ENCODE measurements at places on chromosomes 3 and 15.

DNA sequence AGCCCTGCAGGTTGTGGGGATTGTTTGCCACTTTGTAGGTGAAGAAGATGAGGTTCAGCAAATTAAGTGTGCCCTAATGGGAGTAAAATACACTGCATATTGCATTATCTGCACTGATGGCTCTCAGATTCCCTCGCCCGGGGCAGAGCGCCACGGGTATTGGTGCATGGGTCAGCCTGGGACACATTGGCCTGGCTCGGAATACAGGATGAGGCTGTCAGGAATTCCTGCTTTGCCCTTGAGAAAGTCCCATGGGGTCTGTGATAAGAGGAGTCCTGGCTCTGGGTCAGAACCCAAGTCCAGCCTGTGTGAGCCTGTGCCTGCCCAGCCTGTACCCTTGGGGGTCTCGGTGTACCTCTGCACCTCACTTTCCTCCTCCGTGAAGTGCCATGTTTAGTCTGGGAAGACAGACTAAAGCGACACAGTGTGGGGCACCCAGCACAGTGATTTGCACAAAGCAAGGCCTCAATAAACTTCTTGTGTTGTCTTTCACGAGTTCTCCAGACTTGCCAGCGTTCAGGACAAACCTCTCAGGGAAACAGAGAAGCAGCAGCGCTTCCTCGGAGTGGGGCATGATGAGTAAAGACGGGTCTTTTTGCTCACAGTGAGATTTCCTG lies 107.6 kb downstream of the LRRK1 start:
- DNase-seq: no peak

DNA sequence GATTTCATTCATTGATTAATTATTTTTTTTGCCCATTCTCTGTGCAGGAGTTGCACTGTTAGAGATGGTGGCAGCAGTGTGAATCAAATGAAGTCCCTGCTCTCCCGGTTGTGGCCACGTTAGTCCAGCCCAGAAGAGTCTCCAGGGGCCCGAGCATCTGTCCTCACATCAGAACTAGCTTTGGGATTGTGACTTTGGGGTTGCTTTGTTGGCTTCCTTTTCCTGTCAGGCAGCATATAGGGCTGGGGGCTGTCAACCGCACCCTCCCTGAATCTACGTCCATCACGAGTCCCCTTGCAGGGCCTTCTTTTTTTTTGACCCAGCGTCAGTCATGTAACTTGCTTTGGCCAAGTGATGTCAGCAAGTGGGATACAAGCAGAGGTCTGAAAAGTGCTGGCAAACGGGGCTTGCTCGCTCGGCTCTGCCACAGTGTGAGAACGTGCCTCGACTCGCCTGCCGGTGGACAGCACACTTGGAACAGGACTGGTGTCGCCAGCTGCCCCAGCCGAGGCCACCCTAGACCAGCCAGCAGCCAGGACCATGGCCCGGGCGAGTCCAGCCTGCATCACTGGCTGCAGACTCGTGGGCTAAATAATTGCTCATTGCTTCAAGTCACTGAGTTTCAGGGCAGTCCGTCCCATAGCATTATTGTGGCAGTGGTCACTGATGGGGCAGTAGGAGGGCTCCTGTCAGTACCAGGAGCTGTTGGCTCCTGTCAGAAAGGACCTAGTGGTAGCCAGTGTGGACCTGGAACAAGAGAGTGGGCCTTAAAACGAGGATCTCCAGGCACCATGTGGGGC lies 151.6 kb upstream of the MEF2A start:
- DNase-seq: no peak

DNA sequence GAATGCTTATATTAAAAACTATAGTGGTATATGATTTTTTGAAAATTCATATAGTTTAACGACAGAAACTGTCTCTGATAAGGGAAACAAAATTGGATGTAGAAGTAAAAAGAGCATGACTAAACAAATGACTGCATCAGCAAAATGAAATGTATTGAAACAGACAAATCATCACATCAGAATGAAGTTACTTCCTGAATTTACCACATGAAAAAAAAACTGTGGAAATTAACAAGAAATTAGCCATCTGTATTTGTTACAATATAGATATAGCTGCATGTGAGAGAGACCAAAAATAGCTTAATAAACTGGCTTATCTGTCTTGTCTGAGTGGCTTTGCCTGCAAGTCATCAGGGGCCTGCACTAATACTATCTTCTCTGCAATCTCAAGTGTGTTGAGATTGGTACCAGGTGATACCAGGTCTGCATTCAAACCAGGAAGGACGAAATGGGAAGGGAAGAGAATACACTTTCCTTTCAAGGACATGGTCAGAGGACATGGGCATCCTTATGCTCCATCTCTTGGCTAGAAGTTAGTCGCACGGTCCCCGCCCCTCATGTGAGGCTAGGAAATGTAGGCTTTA lies 388.7 kb downstream of the GRM7 start:
- DNase-seq: no peak

GRCh38 chr3:126939338-126939718 lies 43.6 kb upstream of the PLXNA1 start:
- no peak for DNase-seq

DNA sequence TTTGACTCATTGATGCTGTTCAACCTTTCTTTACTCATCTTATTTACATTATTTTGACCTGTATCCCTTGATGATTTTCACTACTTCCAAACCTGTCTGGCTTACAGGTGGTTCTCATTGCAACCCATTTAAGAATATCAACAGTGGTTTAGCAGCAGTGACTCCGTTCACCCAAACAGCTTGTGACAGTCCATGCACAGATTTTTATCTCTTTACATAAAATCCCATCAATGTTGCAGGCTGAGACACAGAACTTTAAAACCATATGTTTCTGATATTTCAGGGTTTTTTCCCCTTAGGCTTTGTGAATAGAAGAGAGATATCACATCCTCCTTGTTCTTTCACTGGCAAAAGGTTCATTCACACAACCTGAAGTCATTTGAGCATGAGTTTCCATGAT lies 149.1 kb upstream of the CDIN1 start:
- DNase-seq: no peak

DNA sequence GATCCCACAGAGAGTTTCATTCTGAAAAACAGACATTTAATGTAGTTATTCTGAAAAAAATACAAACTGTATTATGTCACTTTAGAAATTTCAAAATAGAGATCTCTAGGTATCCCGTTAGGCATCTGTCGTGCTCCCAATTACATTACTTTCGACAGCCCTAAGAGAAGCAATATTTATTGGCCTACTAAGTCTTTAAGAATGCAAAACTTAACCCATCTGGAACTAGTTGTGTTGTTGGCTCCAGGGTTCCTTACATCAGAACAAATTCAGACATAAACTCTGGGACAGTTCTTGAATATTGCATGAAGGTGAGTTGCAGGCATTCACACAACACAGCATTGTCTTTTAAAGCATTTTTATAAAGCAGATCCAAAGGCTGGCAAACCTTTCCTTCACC lies 498.4 kb downstream of the FHIT start:
- DNase-seq: no peak

DNA sequence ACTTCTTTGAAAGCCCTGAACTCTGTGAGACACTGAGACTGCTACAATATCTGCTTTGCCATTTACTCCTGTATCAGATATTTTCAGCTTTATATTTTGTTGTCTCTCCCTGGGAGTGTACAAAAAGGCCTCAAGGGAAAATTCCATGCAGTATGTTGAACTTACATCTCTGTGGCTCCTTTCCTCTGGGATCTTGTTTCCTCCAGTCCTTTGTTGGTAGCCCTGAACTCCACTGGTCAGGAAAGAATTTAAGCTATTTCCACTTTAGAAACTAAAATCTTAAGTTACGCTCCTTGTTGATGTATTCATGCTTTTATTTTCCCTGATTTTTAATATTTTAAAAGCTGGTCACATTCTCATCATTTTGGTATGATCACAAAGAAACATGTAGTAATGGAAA lies 277.9 kb downstream of the FHIT start:
- no peak for DNase-seq

GRCh38 chr3:55461896-55462295 lies 25.2 kb downstream of the WNT5A start:
- DNase-seq: no peak

- peak; percentile 33 for DNase-seq
Observed at GRCh38 chr15:86125775-86126174, 46.1 kb downstream of the AGBL1 start.

GRCh38 chr15:95989392-95989791 lies 341.1 kb upstream of the NR2F2 start:
- no peak for DNase-seq

DNA sequence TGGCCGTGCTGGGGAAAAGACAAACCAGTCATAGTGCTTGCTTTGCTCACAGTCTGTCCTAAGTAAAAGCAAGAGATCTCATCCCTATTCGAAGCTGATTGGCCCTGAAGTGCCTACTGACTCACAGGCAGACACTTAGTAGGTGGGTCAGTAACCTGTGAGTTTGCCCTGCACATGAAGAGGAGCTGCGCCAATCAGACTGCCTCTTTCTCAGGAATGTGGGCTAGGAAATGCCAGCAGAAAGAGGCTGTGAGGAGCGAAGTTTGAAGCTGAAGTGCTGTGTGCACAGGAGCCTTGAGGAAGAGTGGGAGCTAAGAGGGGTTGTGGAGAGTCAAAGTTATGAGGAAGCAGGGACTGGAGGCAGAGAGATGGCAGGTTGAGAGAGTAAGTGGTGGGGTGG lies 126.8 kb downstream of the IL20RB start:
- no peak for DNase-seq
